ENCODE measurements at places on chromosomes 4 and X. TPM values are rescaled to one million over a fixed set of nuclear protein-coding genes. Genes with fewer than 3 reads are reported as not detected.
A peak's percentile ranks its signal among the peaks of the same experiment; 100 is the strongest.

PCDH7 gene
- polyA plus RNA-seq: 0.15 TPM

CFI gene
- polyA plus RNA-seq: not detected

C1QTNF7 gene
- polyA plus RNA-seq: not detected

LRCH2 gene
- 1.0 TPM for polyA plus RNA-seq

HSFX1 gene
- 0.09 TPM for polyA plus RNA-seq

RIBC1 gene
- polyA plus RNA-seq: 0.70 TPM

GAGE2A gene
- not detected for polyA plus RNA-seq

GRK4 gene
- polyA plus RNA-seq: 5.1 TPM

DNA sequence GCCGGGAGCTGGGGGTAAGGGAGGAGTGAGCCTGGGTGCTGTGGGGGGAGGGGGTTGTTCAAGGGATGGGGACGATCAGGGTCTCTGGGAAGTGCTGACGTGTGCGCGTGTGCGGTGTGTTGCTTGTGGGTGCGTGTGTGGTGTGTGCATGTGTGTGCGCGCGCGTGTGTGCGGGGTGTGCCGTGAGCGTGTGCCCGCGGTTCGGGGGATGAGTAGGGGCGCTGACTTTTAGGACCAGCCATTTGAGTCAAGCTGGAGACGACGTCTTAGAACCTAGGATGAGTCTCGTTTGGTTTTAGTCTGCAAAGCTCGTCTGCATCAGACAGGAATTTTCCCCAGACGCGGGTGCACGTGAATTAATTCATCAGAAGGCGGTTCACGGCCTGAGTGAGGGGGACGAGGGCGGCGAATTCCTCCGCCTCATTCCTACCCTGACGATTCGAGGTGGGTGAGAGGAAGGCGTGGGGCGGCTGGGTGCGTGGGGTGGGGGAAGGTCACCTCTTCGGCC is 950 bp upstream of the TMEM271 start:
- no peaks in the 10 kb centered on the region for H3K36me3 ChIP-seq
- peaks cover 64% of the 10 kb centered on the region for H3K27me3 ChIP-seq
- no peak overlapping the region for H3K4me3 ChIP-seq

- H3K36me3 ChIP-seq: no peaks in the 10 kb centered on the region
- no peaks in the 10 kb centered on the region for H3K4me1 ChIP-seq
- no peaks in the 10 kb centered on the region for H3K27me3 ChIP-seq
Observed at GRCh38 chr4:161655148-161655547, 508.7 kb downstream of the FSTL5 start.

GRCh38 chr4:6472387-6473263 is at the start of gene PPP2R2C:
Gene PPP2R2C, minus strand, starts transcription at chr4:6472614. Its CDS starts 385 bp downstream, at chr4:6472229.
- H3K27me3 ChIP-seq: peaks cover 48% of the 10 kb centered on the region
- no peak for DNase-seq
- H3K4me1 ChIP-seq: no peaks in the 10 kb centered on the region
- no peaks in the 10 kb centered on the region for H3K36me3 ChIP-seq
- no peak within 1 kb of the TSS for H3K4me3 ChIP-seq
- no peak within 1 kb of the TSS for H3K27ac ChIP-seq

DNA sequence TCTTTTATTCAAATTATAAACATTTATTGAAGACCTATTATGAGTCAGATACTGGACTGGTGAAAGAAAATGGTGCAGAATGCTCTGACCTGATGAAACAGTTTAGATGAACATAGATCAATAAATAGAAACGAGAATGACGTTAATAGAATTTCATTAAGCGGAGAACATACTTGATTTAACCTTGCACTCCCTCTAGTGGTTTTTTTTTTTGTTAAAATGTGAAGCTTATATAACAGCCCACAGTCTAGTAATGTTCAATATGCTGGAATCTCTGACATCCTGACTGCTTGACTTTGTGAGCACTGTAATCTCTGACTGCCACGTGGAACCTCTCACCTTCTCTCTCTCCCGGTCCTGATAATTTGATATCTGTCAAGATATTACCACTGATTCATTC is 32.3 kb downstream of the HDAC8 start:
- DNase-seq: peak; percentile 41
- H3K27ac ChIP-seq: no peak overlapping the region
- H3K4me1 ChIP-seq: no peaks in the 10 kb centered on the region
- no peak overlapping the region for H3K4me3 ChIP-seq
- no peaks in the 10 kb centered on the region for H3K27me3 ChIP-seq
- no peaks in the 10 kb centered on the region for H3K36me3 ChIP-seq

- H3K36me3 ChIP-seq: no peaks in the 10 kb centered on the region
- H3K27ac ChIP-seq: no peak overlapping the region
- DNase-seq: no peak
- no peaks in the 10 kb centered on the region for H3K4me1 ChIP-seq
Observed at GRCh38 chr4:42609051-42609450, 47.9 kb downstream of the ATP8A1 start.

- no peak overlapping the region for H3K27ac ChIP-seq
- H3K36me3 ChIP-seq: no peaks in the 10 kb centered on the region
- H3K4me1 ChIP-seq: peaks cover 17% of the 10 kb centered on the region
- no peak overlapping the region for H3K4me3 ChIP-seq
- no peaks in the 10 kb centered on the region for H3K27me3 ChIP-seq
Observed at GRCh38 chr4:89751416-89751815, 85.5 kb downstream of the SNCA start.

DNA sequence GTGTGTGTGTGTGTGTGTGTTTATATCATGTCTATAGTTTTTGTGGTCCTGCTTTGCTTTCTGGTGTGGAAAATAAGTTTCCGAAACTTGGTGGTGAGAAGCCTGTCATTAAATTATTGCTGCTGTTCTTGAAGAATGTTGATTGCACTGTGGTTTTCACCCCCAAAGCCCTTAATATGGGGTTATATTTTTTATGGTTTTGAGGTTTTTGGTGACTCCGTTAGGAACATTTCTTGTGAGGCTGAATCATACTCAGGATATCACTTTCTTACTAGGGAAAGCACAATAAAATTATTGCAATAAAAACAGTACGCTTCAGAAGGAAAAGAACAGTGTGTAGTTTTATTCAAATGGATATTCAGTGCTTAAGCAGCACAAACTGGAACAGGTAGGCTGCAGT is 539.1 kb upstream of the MAGEB18 start:
- no peak for DNase-seq
- H3K27ac ChIP-seq: no peak overlapping the region
- H3K4me3 ChIP-seq: no peak overlapping the region

DNA sequence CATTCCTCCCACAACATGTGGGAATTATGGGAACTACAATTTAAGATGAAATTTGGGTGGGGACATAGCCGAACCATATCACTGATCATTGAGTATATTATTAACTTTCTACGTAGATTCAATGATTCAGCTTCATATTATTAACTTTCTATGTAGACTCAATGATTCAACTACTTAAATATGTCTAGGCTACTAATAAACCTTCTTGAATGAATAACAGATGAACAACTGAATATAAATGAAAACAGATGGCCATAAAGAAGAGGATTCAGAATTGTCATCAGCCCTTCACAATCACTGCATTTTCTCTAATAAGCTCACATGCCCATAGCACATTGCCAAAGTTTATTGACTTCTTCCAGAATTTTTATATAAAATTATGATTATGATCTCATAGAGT is 57.0 kb downstream of the CEP44 start:
- no peaks in the 10 kb centered on the region for H3K36me3 ChIP-seq
- peak; percentile 67 for DNase-seq
- H3K4me1 ChIP-seq: peaks cover 12% of the 10 kb centered on the region
- H3K27me3 ChIP-seq: no peaks in the 10 kb centered on the region
- 0 out of 2 replicates have a peak overlapping the region, but pooled peaks have one; percentile 21 for H3K27ac ChIP-seq

DNA sequence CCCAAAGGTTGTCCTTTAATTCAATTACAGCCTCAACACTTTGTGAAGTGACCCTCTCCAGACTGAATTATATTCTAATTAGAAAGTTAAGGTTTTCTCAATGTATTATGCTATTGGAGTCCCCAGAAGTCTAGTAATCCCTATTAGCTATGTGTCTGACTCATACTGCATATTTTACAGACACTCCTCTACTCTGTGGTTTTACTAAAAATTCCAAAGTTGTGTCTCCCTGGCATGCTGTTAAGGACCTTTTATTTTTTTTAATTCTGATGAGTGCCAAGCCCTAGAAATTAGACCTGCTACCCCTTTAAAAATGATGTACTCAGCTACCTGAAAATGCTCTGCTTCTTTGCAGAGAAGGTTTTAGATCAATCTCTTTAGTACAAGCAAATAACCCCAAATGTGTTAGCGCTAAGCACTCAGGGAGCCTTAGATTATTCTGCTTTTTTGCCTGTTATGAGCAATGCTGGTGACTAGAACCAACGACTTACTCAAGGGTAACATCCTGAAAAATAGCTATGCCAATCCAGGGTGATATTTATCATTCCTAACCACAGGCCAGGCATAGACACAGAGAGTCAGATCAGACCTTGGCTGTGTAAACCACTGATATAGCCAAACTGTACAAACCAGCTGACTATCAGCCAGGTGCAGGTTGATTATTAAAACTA is 26.1 kb upstream of the CXCL13 start:
- H3K27ac ChIP-seq: peak overlapping the region; percentile 48
- H3K27me3 ChIP-seq: no peaks in the 10 kb centered on the region
- peak; percentile 89 for DNase-seq
- no peak overlapping the region for H3K4me3 ChIP-seq
- H3K4me1 ChIP-seq: peaks cover 32% of the 10 kb centered on the region

DNA sequence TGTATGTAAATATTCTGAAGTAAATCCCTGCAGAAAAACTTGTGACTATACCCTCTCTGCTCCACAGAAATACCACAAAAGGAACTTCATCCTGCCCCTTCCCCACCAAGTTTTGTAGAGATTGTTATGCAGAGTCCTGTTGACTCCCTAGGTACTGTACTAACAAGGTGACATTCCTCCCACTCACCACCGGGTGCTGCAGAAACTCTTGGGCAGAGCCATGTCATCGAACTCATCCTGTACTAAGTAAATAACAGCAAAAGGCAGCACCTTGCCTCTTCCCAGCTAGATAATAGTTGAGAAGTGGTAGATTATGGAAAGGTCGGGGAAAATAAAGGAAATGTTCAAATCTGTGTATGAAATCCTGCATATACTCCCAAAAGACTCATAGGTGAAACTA is 233.3 kb downstream of the STPG2 start:
- no peak for DNase-seq
- no peaks in the 10 kb centered on the region for H3K4me1 ChIP-seq
- no peaks in the 10 kb centered on the region for H3K36me3 ChIP-seq

- no peak for DNase-seq
- no peak overlapping the region for H3K27ac ChIP-seq
- no peaks in the 10 kb centered on the region for H3K4me1 ChIP-seq
- no peaks in the 10 kb centered on the region for H3K36me3 ChIP-seq
Observed at GRCh38 chrX:129230850-129231512, 292.3 kb downstream of the SMARCA1 start.

DNA sequence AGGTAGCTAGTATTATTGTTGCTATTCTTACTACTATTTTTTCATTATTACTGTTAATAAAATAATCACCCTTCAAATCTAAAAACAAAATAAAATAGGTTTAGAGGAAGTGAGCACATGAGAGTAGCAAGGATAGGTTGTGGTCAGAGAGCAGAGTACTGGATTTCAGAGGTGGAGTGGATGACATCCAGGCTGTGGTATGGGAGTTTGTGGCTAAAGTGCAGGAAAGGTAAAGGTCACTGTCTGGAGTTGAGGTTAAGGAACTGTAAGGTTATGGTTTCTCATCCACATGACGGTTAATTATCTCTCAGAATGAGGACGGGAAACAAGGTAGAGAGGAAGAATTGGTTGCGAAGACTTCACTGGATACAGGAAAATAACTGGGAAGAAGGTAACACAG is 27.7 kb downstream of the STEEP1 start:
- H3K36me3 ChIP-seq: no peaks in the 10 kb centered on the region
- peaks cover 11% of the 10 kb centered on the region for H3K4me1 ChIP-seq
- H3K4me3 ChIP-seq: no peak overlapping the region
- no peak for DNase-seq
- no peaks in the 10 kb centered on the region for H3K27me3 ChIP-seq
